ENCODE measurements at places on chromosomes 6 and 20.

DNA sequence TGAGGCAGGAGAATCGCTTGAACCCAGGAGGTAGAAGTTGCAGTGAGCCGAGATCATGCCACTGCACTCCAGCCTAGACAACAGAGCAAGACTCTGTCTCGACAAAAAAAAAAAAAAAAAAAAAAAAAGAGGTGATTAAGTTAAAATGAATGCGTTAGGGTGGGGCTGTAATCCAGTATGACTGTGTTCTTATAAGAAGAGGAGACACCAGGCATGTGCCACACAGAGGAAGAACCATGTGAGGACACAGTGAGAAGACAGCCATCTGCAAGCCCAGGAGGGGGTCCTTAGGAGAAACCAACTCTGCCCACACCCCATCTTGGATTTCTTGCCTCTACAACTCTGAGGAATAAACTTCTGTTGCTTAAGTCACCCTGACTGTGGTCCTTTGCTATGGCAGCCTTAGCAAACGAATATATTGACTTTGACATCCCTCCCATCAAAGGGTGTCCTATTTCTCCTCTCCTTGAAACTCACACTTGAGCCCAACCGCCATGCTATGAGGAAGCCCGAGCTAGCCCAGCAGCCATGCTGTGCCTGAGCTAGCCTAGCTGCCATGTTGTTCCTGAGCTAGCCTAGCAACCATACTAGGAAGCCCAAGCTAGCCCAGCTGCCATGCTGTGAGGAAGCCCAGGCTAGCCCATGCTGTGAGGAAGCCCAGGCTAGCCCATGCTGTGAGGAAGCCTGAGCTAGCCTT lies 15.8 kb upstream of the PPP1R16B start:
- DNase-seq: peak; percentile 22

GRCh38 chr20:58706975-58707681 lies 14.5 kb downstream of the NPEPL1 start:
- DNase-seq: no peak

- DNase-seq: no peak
These were observed 130.4 kb upstream of the TRAF3IP2 start for GRCh38 chr6:111736005-111736608.

GRCh38 chr20:11047559-11047958 lies 373.8 kb upstream of the JAG1 start:
- DNase-seq: peak; percentile 6

DNA sequence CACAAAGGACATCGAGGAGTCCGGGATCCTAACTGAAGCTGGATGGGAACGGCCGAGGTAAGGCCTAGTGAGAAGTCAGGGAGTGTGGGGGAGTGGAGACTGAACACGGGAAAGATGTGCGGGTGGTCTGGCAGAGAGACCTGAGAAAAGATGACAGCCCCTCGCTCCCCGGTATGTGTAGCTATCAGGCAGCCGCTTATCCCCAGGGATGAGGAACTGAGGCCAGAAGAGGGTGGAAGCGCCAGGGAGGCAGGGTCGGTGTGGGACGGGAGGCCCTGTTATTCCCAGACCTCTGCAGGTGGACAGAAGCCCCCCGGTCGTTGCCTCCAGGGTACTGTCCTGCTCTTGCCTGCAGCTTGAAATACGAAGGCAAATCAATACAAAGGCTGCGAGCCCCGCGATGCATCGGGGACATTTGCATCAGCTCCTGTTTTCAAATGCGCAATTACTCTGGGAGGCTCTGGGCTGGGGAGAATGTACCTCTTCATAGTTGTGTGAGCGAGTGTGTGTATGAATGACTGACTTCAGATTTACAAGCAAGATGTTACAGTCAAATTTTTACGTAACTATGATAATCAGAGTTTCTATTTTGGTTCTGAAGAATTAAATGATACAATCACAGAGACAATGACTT lies 221.3 kb downstream of the QKI start:
- DNase-seq: no peak

GRCh38 chr6:137256350-137257103 lies 37.3 kb upstream of the IFNGR1 start:
- no peak for DNase-seq

DNA sequence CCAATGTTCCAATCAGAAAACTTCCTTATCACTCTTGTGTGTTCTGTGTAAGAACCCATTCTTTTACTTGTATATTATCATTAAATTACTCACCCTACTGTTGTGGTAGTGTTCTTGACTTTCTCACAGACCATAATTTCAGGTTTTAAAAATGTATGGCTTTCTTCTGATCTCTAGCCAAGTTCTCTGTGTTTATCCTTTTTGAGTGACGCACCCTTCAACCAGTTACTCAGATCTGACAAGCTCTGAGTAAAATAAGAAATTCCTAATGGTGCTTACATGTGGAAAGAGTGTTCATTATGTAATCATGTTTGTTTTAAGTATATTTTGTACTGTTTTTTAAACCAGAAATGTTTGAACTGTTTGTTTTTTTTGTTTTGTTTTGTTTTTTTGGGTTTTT lies 11.0 kb downstream of the TBPL1 start:
- peak; percentile 72 for DNase-seq

DNA sequence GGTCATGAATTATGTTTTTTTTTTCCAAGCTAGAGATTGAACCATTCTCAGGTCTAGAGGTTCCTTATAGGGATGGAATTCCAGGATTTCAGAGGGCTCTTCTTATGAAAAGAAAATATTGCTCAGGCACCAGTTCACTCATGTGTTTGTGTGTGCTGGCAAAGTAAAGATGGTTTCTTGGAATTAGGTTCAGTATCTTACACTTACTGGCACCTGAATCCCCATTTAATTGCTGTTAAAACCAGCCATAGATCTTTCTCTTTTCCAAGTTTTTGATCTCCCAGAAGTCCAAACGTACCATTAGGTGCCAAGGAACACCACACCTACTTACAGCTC lies 508.4 kb downstream of the CDH26 start:
- DNase-seq: no peak

GRCh38 chr6:4906293-4907276 lies 97.3 kb downstream of the RPP40 start:
- DNase-seq: peak; percentile 27

DNA sequence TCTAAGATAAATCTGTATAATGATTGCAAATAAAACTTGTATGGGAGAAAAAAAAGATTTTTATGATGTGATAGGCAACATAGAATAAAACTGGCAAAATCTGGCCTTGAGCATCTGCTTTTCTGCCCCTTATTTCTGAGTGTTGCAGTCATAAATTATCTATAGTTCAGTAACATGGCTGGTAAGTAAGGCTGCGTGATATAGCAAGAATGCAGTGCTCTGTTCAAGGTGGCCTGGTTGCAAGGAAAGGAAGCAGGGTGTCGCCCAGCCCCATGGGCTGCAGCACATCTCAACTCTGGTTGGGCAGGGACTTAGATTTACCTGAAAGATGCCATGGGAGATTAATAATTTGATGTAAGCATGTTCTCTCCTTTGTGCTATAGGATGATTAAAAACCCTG lies 579.5 kb downstream of the LMBRD1 start:
- DNase-seq: no peak

- no peak for DNase-seq
These were observed 229.2 kb upstream of the HSF2 start for GRCh38 chr6:122170274-122170673.

DNA sequence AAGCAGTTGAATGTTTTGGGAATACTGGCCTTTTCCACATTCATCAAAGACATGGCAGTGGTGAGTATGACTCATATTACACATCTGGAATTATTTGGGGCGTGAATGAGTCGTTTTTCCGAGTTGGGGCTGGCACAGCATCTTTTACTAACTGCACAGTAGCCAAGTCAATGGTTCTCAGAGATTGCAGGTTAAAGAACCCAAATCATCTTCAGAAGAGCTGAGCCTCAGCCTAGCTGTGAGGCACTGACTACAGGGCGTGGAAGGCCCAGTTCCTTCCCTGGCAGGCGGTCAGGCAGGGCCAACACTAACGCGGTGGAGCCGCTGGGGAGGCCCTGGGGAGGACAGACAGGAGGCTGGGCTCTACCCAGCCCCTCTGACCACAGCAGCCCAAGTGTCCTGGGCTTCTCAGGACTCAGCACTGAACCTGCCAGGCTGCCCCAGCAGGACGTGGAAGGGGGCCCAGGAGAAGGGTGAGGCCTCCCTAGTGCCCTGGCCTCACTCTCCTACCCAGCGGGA lies 20.1 kb upstream of the HELZ2 start:
- peak; percentile 85 for DNase-seq

- no peak for DNase-seq
These were observed 49.6 kb upstream of the PHIP start for GRCh38 chr6:79127660-79128059.

GRCh38 chr6:140032189-140032588 lies 657.7 kb upstream of the CITED2 start:
- DNase-seq: no peak
